ENCODE measurements at places on chromosomes 7 and 10.

DNA sequence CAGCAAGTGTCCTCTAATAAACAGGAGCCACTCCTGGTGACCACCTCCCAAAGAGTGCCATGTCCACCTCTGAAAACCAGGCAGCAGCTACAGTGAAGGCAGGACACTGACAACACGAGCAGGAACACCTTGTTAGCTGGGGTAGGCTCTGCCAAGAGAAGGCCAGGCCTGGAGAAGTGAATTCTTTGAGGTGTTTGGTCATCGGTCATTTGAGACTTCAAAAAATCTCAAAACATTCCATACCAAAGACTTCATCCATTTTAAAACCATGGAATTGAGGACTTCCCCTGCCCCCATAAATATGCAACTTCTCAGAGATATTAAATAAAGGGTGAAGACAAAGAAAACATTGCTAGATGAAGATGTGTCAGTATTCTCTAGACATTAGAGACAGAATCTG, 28.4 kb upstream of the OPALIN start:
- DNase-seq: no peak

DNA sequence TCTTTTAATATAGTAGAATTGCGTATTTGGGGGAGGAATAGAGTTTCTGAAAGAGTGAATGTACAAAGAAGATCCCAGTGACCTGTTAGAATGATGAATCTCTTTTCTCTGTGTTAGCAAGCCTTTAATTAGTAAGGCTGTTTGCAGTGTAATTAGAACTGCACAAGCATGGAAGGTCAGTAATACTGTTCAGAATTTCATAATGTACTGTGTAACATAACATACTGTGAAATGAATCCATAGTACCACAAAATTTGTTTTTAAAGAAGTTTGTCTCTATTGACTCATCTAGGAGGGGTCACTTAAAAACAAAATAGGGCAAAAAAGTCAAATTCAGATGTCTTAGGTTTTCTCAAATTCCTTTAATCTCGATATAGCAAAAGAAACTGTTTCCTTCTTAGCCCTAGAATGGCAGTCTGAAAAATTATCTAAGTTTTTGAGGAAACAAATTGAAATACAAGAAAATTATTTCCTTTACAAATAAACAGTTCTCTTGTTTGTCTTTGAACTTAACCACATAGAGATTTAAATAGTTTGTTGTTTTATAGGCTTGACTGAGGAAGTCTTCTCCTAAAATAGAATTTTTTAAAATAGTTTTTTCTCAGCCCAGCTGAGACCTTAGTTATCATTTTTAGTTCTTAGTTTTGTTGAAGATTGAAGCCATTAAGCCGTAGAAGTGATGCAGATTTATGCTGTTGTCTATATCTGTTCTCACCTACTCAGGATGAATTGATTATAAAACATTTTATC, 12.5 kb downstream of the ADK start:
- DNase-seq: no peak

- no peak for DNase-seq
Measured at GRCh38 chr7:113015034-113015645, 71.5 kb downstream of the GPR85 start.

GRCh38 chr7:69657331-69657730, 59.1 kb downstream of the AUTS2 start:
- no peak for DNase-seq

- DNase-seq: no peak
Measured at GRCh38 chr7:49174396-49174795, 250.0 kb downstream of the CDC14C start.

GRCh38 chr7:117950601-117951260, 77.5 kb upstream of the CTTNBP2 start:
- DNase-seq: no peak

GRCh38 chr7:33137103-33137502, 7.7 kb downstream of the BBS9 start:
- DNase-seq: no peak

GRCh38 chr7:111083413-111083812, 7.5 kb upstream of the LRRN3 start:
- no peak for DNase-seq

GRCh38 chr7:152574892-152575548, 100.9 kb downstream of the XRCC2 start:
- DNase-seq: no peak

DNA sequence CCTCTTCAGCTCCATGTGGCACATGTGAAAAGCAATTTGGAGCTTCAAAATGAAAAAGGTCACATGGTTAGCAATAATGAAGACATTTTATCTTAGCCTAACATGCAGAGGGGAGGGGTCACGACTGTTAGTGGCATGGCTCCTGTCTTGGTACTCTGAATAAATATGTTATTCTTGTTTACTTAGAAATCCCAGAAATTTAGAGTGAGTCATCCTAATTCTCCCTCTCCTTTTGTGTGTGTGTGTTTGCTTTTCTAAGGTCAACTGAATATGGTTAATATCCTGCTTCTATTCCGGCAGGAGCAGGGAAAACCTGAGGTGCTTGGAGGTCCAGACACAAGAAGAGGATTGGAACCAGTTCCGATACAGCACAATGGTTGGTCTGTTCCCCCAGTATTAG, 17.6 kb downstream of the BCCIP start:
- no peak for DNase-seq

- no peak for DNase-seq
Measured at GRCh38 chr7:47320296-47320695, 261.6 kb downstream of the TNS3 start.

- DNase-seq: no peak
Measured at GRCh38 chr7:129227646-129228578, 3.1 kb downstream of the AHCYL2 start.

- DNase-seq: no peak
Measured at GRCh38 chr7:97871659-97872024, 566 bp downstream of the ASNS start.

DNA sequence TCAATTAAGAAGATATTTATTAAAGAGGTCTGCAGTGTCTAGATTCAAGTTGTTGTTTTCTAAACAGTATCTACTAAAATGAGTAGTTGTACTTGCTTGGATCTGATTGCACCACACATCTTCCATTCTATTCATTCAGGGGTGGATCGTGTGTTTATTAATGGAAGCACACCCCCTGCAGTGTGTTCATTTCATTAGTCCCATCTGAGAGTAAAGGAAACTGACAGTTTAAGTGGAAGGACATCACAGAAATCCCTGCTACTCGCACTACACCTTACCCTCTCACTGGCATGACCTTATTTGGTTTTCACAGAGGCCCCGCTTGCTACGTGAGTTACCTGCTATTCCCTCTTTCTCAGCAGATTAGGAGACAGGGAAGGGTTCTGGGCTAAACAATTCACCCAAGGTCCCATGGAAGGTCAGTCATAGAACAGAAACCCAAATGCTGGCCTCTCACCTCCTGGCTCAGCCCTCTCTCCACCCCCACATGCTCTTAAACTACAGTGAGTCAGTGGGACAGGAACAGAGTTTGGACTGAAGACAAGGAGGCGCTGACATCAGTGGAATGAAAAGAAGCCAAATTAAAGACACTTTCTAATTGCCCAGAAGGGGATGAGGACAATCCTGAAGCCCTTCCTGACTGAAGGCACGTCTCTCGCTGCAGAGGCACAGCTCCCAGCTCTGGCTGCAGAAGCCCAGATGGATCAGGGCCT, 369.2 kb upstream of the NRP1 start:
- no peak for DNase-seq

- DNase-seq: no peak
Measured at GRCh38 chr10:8639486-8640185, 585.1 kb downstream of the GATA3 start.

DNA sequence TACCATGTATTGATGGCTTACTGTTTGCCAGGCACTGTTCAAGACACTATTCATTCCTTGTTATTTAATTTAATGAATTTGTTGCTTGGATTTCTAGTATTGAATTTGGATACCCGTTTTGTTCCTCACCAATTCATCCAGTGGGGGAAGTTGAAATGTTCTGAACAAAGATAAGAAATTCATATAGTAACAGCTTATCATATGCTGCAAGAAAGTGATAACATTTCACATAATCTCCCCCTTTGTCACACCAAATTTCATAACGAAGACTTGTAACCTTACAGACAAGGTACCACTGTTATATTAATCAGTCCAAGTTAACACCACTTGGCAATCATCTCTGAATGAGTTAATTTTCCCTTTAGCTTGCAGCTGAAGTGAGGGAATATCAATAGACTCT, 42.1 kb downstream of the SCIN start:
- no peak for DNase-seq

- DNase-seq: no peak
Measured at GRCh38 chr10:17062955-17063484, 66.6 kb downstream of the CUBN start.

DNA sequence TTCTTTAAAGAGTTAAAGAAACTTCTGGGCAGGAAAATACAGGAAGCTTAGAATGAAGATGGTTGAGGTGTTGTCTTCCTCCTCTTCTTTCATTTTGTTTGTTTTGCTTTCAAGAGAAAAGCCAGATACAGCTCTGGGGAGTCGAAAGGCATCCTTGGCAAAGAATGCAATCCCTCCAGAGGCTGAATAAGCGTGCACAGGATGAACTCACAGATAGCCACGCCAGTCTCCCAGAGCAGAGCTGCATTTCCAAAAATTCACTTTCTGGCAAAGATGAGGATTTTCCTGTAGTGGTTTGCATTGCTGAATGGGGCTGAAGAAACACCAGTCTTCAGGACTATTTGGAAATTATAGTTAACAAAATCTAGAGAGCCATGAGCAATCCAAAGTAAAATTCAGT, 336.4 kb downstream of the NRG3 start:
- DNase-seq: no peak

DNA sequence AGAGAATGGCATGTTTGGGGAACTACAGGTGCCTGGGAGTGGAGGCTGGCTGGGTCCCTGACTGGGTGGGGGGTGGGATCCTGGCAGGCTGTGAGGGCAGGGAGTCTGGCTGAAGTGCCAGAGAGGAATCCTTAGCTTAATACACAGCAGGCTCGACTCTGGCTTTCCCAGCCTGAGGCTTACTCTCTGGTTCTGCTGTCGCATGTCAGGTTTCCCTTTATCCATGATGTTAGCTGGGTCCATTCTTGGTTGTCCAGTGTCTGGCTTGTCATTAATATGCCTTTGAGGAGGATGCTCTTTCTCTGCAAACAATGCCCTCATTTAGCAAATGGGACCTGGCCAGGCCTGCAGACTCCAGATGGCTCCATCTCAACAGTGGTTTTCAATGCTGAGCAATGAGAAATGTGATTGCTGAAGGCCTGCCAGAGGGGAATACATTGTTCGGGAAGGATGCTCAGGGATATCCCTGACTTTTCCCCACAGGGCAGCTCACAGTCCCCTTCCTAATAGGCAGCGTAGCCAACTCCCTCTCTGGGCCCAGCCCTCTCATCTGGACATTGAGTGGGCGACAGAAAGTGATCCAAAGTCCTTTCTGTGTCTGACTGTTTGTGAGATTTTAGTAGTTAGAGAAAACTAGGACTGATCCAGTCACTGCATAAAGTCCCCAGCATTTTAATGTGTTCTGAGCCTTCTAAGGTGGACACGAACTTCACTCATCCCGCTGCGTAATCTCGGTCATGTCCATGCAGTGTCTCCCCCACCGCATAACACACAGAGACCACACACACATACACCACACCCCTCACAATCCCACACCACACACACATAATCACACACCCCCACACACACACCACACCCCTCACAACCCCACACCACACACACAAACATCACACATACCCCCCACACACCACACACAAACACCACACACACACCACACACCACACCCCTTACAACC, 124.9 kb downstream of the ANLN start:
- no peak for DNase-seq

- no peak for DNase-seq
Measured at GRCh38 chr7:83456413-83456812, 192.5 kb downstream of the SEMA3E start.

- DNase-seq: no peak
Measured at GRCh38 chr10:75889051-75889450, 457.6 kb downstream of the LRMDA start.

GRCh38 chr10:30062582-30062981, 3.2 kb upstream of the JCAD start:
- no peak for DNase-seq

GRCh38 chr7:147196481-147196880, 1079.9 kb downstream of the CNTNAP2 start:
- no peak for DNase-seq

DNA sequence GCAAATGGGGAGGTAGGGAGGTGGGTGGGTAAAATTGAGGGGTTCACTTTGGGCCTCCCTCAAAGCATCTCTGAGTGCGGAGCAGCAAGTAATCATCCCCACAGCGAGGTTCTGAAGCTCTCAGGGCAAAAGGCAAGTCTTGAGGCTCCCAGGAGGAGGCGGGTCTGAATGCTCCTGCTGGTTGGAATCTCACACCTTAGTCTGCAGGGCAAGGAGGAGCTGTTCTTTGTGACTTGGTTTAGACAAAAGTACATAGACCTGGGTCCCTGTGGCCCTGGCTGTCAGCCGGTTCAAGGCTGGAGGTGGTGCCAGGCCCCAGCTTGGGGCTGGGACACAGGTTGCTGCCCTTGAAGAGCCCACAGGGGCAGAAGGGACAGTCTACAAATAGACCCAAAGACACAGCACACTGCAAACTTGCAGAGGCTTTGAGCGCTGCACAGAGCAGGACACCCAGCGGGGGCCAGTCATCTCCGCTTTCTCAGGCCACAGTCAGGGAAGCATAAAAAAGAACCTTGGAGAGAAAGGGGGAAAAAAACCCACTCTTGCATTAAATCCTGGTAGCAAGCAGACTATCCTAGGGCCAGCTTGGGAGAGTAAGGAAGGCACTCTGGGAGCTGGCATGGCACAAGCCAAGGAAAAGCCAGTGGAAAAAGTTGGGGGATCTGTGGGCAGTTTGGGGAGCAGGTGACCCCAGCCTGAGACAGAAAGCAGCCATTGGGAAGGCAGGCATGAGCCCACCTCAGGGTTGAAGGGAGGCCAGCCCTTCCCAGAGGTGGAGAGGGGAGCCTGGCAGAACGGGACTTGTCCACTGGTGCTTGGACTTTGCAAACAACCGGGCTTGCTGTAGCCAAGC, 926 bp upstream of the C10orf71 start:
- DNase-seq: no peak

DNA sequence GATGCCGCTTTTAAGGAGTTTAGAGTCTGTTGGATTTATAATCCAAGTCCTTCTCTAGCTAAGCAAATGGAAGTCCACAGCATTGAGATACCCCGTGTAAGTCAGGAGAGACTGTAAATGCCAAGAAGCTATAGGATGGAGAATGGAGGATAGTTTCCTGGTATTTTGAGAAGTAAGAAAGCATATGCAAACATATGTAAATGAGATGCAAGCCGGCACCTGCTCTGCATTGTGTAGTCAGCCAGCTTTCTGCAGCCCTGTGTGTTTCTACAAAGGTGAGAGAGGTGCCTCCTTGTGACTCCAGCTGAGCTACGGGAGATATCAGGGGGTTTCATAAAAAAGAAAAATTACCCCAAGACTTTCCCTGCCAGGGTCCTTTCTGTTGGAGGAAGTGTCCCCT, 176.3 kb downstream of the RPS24 start:
- DNase-seq: no peak

GRCh38 chr7:143171697-143172096, 11.5 kb upstream of the TAS2R39 start:
- DNase-seq: no peak

Data from activated T-cell treated with anti-CD3 and anti-CD28 coated beads, Interleukin-2, amount 50 U/mL, for 24 hours (primary cell).